Posterior vena cava (tissue), 2 donors: ENCODE measurements at places on chromosomes 1 and 21.

- DNase-seq = no peak
These were observed 186.6 kb upstream of the FGGY start for GRCh38 chr1:59110271-59110670.

- DNase-seq = peak; percentile 68
These were observed 6.9 kb downstream of the PLA2G2D start for GRCh38 chr1:20112279-20113000.

- DNase-seq = no peak
These were observed 27.6 kb downstream of the USP33 start for GRCh38 chr1:77732090-77732489.

- no peak for DNase-seq
These were observed 165.8 kb upstream of the EDN2 start for GRCh38 chr1:41650028-41650880.

- DNase-seq = no peak
These were observed 180.8 kb upstream of the CACYBP start for GRCh38 chr1:174818951-174819350.

- no peak for DNase-seq
These were observed 19.5 kb downstream of the S100B start for GRCh38 chr21:46585191-46585953.

GRCh38 chr1:113073479-113073950 lies 517 bp downstream of the LRIG2 start:
- no peak for DNase-seq

DNA sequence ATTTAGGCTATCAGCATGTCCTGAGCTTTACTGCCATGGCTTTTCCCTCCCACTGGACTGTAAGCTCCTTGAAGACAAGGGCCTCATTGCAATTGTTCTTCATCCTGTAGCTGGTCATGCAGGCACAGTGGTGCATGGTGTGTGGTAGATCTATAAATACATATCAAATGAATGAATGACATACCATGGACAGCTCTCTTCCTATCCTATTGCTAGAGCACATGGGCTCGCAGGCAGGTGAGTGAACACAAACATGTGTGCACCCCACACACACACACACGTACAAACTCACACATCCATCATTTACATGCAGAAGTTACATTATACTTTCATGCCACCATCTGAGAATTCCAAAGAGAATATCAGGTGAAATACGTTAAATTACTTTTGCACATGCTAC lies 172.9 kb upstream of the RUNX1 start:
- DNase-seq = no peak

- DNase-seq = peak; percentile 86
These were observed 111.7 kb upstream of the IRF2BP2 start for GRCh38 chr1:234721476-234722269.

- DNase-seq = no peak
These were observed 55.2 kb downstream of the YARS1 start for GRCh38 chr1:32761936-32762335.

DNA sequence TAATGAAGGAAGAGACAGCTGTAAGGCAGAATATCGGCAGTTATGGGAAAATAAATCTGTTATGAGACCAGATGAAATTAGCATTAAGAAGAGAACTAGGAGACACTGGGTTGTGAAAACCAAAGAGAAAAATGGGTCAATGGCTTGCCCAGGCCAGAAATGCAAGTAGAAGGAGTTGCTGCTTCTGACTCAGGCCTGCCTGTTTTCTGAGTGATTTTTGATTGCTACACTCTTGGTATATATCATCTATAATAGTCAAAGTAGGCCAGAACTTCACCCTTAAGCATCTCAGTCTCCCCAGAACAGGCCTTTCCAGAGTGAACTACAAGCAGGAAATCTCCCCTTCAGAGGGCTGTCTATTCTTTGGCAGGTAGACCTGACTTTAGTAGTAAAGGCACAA lies 107.0 kb downstream of the NRIP1 start:
- no peak for DNase-seq

- no peak for DNase-seq
These were observed 10.9 kb upstream of the UBR4 start for GRCh38 chr1:19220991-19221390.

GRCh38 chr1:245091818-245092637 lies 62.8 kb upstream of the KIF26B start:
- DNase-seq = peak; percentile 82

DNA sequence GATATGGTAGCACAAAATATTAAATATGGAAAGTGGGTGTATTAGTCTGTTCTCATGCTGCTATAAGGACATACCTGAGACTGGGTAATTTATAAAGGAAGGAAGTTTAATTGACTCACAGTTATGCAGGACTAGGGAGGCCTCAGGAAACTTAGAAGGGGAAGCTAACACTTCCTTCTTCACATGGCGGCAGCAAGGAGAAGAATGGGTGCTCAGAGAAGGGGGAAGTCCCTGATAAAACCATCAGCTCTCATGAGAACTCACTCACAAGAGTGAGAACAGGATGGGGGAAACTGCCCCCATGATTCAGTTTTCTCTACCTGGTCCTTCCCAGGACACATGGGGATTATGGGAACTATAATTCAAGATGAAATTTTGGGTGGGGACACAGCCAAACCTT lies 15.8 kb upstream of the BACE2 start:
- no peak for DNase-seq

DNA sequence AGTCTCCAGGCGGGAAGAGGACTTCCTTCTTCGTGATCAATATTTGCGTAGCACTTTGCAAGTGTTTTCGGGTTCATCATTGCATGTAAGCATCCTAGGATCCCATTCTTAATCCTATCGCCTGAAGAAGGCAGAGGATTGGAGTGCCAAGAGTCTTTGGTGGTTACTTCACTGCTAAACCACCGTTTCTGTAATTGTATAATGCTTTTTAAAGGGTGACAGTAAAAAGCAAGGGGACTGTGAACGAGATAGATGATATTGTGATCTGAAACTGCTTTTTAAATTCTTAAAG lies 345 bp upstream of the ALDH9A1 start:
- DNase-seq = no peak

GRCh38 chr1:36326499-36326898 lies 3.1 kb upstream of the EVA1B start:
- DNase-seq = no peak

DNA sequence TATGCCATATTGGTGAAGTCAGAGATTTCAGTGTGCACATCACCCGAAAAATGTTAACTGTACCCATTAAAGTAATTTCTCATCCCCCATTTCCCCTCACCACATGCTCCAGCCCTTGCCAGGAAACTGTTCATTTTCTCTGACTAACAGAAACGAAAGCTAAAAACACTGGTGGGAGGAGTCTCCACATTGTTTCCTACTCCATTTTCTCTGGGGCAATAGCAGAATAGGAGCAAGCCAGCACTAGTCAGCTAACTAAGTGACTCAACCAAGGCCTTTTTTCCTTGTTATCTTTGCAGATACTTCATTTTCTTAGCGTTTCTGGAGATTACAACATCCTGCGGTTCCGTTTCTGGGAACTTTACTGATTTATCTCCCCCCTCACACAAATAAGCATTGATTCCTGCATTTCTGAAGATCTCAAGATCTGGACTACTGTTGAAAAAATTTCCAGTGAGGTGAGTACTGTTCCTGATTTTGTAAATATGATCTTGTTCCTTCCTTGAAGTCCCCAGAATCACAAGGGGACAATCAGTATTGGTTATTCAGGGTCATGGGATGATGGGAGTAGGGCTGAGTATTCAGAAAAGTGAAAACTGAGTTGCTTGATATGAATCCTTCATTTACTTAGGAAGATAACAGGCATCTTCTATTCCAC lies at the start of gene IFI16:
Gene IFI16 (plus strand): TSS at position 204 of the 658 bp plus-strand sequence. CDS start 4,774 bp downstream, outside the sequence.
- DNase-seq = no peak

DNA sequence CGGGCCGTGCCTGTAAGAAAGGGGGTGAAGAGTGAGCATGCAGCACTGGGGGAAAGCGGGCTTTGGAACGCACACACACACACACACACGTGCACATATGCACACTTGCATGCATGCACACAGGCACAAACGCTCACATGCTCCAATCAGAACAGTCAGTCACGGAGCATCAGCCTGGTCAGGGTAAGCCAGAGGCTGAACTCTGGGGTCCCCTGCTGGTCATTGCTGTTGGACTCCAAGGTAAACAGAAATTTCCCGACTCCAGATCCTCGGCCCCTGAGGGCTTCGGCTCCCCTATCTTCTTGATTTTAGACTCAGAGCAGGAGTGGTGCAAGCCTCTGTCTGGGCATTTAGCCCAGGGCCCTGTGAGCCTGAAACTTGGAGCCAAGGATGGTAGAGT lies 54.2 kb downstream of the SYT2 start:
- DNase-seq = no peak

GRCh38 chr1:38097284-38097898 lies 50.8 kb upstream of the POU3F1 start:
- peak; percentile 71 for DNase-seq

GRCh38 chr1:246728311-246728710 lies 4.1 kb downstream of the SCCPDH start:
- no peak for DNase-seq

- DNase-seq = no peak
These were observed 134.2 kb upstream of the HP1BP3 start for GRCh38 chr1:20921285-20921684.

GRCh38 chr1:206538086-206538770 lies 30.9 kb downstream of the RASSF5 start:
- no peak for DNase-seq

DNA sequence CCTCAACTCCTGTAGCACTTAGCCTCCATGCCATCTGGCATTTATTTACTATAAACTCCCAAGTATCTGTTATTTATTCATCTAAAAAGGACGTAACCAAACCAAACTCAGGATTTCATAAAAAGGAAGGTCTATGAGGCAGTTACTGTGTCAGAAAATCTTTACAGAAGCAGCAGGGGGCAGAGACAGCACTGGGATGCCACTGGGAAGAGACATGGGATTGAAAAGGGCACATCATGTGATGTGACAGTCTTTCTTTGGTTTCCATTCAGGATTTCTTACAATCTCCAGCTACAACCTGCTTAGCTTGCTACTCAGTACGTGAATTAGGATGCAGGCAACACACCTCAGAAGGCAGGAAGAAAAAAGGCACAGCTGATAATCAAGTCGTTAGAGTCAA lies 31.2 kb downstream of the SPRTN start:
- no peak for DNase-seq

- no peak for DNase-seq
These were observed 334.7 kb upstream of the PRMT6 start for GRCh38 chr1:106721790-106722189.

DNA sequence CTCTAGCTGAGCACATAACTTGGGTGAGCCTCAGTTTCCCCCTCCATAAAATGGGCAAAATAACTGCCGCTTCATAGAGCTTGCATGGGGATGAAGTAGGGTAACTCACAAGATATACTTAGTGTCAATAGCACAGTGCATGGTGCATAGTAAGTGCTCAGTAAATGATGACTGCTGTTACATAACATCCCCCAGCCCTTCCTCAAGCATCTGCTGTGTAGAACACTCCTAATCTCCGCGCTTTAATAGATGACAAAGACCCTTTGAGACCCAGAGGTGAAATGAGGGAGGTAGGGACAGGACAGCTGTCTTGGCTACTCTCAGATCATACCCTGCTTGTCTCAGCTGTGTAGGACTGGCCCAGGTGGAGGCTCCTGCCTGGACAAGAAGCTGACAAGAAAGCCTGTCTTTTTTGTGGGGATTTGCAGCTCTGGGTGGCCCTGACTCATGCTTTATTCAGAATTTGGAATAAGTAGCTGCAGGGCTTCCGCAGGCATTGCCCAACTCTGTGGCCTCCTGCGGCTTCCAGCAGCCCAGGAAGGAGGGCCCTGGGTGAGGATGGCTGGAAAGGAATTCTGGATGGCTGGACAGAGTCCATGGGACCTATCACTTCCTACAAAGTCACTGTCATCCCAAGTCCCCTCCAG lies 20.7 kb upstream of the PADI4 start:
- no peak for DNase-seq

DNA sequence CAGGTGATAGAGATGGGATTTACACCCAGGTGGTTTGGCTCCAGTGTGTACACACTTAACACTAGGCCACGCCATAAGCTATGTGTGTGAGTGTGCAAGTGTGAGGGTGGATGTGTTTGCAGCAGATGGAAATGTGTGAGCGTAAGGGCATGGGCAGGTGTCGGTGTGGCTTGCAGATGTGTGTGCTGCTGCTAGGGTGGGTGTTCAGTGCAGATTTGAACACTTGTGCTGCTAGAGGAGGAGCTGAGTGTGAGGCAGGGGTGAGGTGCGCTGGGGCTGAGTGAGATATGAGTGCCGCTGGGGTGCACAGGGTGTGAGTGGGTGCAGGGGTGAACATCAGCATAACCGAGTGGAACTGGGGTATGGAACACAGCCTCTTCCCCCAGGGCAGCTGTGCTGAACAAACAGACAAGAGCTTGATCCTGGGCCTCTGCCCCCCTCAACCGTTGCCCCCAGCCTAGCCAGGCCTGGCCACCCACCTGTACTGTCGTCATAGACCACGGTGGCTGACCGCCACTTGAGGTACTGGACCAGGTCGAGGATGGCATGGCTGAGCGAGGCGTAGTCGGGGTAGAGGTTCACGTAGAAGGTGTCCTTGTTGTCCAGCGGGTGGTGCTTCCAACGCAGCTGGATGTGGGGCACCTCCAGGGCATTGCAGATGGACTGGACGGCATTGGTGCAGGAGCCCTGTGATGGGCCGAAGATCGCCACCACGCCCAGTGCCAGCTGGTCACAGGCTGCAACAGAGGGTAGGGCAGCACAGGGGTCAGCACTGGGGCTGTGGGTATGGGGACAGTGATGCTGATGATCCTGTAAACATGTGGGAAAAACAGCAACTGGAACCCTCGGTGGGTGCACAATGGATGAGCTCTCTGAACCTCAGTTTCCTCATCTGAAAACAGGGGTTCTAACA lies 153.9 kb downstream of the GRIK3 start:
- peak; percentile 74 for DNase-seq

DNA sequence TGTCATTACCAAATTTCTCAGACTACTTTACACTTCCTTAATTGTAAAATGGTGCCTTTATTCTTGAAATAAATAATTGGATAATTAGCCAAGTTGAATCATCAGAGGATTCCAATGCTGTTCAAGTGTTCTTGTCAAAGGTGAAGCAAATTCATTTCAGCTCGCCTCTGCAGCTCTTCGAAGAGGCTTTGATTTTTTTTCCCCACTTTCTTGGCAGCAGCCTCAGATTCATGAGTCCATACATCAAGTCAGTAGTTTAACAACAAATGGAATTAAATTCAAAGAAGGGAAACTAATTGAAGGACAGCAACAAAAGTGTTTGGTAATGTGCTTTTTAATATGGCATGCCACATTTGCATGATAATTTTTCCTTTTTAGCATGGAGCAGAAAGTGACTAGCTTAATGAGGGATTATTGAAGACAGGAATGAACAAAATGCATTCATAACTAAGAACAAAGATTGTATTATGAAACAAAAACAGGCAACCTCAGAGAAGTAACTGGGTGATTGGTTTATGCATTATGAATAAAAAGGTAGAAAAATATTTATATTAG lies 239.0 kb downstream of the USH2A start:
- DNase-seq = no peak

GRCh38 chr1:181064011-181064623 lies 24.4 kb upstream of the IER5 start:
- no peak for DNase-seq

DNA sequence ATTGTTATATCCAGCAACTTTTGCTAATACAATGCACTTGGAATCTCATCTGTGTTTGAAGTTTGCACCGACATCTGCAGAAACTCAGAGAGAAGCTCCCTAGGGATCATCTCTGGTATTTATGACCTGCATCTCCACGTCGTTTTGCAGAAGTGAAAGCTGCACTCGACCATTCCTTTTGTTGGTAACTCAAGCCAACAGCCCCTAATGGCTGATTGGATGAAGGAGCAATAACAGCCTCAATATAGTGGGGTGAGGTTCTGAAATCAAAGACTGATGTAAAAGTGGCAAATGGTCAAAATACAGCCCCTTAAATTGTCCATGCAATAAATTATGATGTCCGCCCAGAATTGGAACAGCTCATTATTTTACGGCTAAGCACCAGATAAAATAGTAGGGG lies 344.2 kb upstream of the KAZN start:
- no peak for DNase-seq
